ENCODE measurements at places on chromosomes 7 and 10. TPM values are rescaled to one million over a fixed set of nuclear protein-coding genes. Genes with fewer than 3 reads are reported as not detected.

Gene METTL27
- 0.40 TPM for total RNA-seq

DNA sequence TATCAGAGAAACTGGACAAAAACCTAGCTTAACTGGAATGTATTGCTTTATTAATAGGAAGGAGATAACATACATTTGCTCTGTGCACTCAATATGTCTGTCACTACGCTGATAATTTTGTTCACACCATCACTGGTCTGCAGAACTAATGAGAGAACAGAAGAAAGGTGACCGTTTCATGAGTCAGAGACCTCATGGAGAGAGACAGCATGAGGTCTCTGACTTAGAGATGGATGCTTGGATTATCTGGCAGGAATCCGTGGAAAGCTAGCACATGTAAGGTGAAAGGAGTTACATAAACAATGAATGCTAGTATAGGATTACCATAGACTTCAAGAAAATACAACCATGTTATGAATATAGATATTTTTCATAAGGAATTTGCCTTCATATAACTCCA, 947.3 kb downstream of the IPMK start:
- H3K36me3 ChIP-seq: no peaks in the 10 kb centered on the region
- H3K27ac ChIP-seq: no peak overlapping the region
- no peak for DNase-seq
- no peaks in the 10 kb centered on the region for H3K27me3 ChIP-seq

Gene HOXA1
- not detected for total RNA-seq

- no peak for DNase-seq
- H3K4me3 ChIP-seq: no peak overlapping the region
- no peak overlapping the region for H3K27ac ChIP-seq
- H3K4me1 ChIP-seq: no peaks in the 10 kb centered on the region
- no peaks in the 10 kb centered on the region for H3K36me3 ChIP-seq
Observed at GRCh38 chr10:80649183-80649582, 111.5 kb downstream of the SH2D4B start.

GRCh38 chr7:32515890-32516550, 20.7 kb downstream of the AVL9 start:
- H3K27me3 ChIP-seq: no peaks in the 10 kb centered on the region
- H3K4me3 ChIP-seq: no peak overlapping the region
- H3K36me3 ChIP-seq: no peaks in the 10 kb centered on the region
- no peaks in the 10 kb centered on the region for H3K4me1 ChIP-seq
- no peak for DNase-seq

Gene SAMD9
- 0.89 TPM for total RNA-seq

GRCh38 chr7:83162402-83163256, at the start of gene PCLO:
PCLO (minus strand) TSS chr7:83162884; CDS start chr7:83162592, 292 bp downstream.
- DNase-seq: no peak
- peaks cover 8% of the 10 kb centered on the region for H3K4me1 ChIP-seq
- H3K27me3 ChIP-seq: peaks cover 22% of the 10 kb centered on the region
- H3K4me3 ChIP-seq: peak within 1 kb of the TSS; percentile 53
- no peaks in the 10 kb centered on the region for H3K36me3 ChIP-seq

- H3K27ac ChIP-seq: no peak overlapping the region
- H3K36me3 ChIP-seq: no peaks in the 10 kb centered on the region
Observed at GRCh38 chr7:153472516-153472915, 579.7 kb upstream of the DPP6 start.

GRCh38 chr7:30915005-30915601, 3.5 kb downstream of the AQP1 start:
- H3K27me3 ChIP-seq: no peaks in the 10 kb centered on the region
- peak overlapping the region; percentile 64 for H3K27ac ChIP-seq
- no peak for DNase-seq
- H3K4me3 ChIP-seq: peak overlapping the region; percentile 23
- peaks cover 12% of the 10 kb centered on the region for H3K4me1 ChIP-seq
- no peaks in the 10 kb centered on the region for H3K36me3 ChIP-seq

- DNase-seq: no peak
- H3K4me1 ChIP-seq: no peaks in the 10 kb centered on the region
- H3K27me3 ChIP-seq: no peaks in the 10 kb centered on the region
Observed at GRCh38 chr7:157205438-157205837, 66.7 kb downstream of the UBE3C start.

GRCh38 chr7:51451751-51452476, 135.3 kb upstream of the COBL start:
- no peak for DNase-seq
- H3K27ac ChIP-seq: no peak overlapping the region
- H3K27me3 ChIP-seq: no peaks in the 10 kb centered on the region
- no peaks in the 10 kb centered on the region for H3K36me3 ChIP-seq

DNA sequence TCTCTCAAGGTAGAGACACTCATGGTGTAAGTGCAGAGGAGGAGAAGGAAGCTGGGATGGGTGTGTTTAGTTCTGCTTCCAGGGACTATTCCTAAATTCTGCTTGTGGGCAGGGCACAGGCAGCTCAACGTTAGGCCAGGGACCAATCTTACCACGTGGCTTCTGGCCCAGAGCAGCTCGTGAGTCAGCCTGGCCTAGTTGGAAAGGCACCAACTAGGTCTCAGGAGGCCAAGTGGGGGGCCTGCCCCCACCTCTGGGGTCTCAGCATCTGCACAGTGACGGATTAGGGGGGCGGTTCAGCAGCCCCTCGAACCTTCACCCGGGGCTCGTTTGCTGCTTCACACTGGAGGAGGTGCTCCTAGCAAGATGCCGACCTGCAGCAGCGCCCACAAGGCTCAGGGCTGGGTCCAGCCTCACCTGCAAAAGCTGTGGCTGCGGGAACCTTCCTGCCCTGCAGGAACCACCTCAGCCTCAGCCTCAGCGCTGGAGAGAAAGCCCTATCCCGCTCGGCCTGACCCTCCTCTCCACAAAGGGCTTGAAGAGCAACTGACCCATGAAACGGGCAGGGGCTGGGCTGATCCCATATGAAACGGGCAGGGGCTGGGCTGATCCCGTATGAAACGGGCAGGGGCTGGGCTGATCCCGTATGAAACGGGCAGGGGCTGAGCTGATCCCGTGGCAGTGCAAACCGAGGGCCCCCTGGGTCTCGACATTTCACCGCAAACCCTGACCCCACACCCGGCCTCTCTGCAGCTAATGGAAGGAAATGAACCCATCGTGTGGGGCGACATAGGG, 447.4 kb downstream of the DNAJB6 start:
- H3K4me3 ChIP-seq: no peak overlapping the region
- H3K4me1 ChIP-seq: no peaks in the 10 kb centered on the region
- no peaks in the 10 kb centered on the region for H3K27me3 ChIP-seq
- DNase-seq: no peak

Gene FXYD4
- total RNA-seq: not detected

Gene PNLIPRP3
- total RNA-seq: not detected

DNA sequence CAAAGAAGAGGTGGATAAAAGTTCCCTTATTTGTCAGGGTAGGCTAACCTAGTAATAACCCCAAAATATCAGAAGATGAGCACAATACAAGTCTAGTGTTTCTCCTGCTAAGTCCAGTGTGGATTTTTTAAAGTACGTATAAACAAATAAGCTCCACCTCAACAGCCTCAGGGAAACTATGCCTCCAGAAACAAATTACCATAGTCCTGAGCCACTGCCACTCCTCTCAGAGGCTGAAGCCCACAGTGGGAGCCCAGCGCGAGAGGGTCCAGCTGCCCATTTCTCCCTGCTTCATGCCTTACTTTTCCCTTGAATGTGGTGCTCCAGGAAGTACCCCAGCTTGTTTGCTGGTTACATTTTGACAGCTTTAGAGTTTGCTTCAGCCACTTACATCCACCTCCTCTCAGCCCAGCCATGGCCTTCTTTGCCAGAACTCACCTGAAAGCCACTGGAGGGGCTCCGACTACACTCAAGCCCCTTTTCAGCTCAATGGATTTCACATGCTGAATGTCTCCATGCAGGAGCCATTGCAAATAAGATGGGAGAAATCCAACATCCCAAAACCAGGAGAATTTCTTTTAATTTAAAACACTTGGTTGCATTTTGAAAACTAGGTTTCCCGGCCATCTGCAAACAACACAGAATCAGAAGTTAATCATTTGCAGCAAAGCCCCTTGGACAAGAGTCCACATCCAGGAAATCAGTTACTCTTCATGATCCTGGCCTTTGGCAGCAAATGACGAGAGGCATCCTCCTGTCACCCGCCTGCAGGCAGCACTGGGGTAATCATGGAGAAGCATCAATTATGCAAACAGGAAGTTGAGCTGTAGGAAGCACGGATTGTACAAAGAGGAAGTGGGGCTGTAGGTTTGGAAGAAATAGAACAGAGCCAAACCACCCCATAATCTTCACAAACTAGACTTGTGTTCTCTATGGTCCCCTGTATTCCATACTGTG, 138.1 kb downstream of the HERPUD2 start:
- no peak for DNase-seq
- no peaks in the 10 kb centered on the region for H3K36me3 ChIP-seq
- H3K4me3 ChIP-seq: no peak overlapping the region

DNA sequence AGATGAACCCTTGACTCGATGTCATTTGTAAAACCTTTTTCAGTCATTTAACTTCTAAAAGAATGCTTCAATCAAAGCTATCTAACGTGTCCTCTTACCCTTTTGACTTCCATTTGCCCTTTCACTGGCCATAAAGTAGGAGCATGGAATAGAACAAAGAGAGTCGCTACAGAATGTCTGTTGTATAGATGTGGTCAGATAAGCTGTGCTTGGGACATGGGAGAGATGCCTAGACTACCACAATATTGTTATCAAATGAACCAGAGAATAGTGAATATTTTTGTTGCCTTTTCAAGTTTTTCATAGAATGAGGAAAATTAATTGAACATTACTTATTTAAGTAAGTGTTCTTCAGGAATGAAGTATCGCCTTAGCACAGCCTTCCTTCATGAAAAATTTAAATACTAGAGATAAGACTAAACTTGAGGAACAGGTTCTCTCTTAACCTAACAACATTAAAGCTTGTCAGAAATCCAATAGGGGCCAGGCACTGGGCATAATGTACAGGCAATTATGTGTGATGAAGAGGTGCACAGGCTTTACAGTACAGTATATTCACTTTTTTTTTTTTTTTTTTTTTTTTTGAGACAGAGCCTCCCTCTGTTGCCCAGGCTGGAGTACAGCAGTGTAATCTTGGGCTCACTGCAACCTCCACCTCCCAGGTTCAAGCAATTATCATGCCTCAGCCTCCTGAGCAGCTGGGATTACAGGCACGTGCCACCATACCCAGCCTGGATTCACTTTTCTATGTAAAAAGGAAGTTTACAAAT, 7.5 kb upstream of the KMT2E start:
- H3K36me3 ChIP-seq: no peaks in the 10 kb centered on the region
- no peaks in the 10 kb centered on the region for H3K27me3 ChIP-seq
- H3K27ac ChIP-seq: peak overlapping the region; percentile 100
- DNase-seq: no peak
- H3K4me1 ChIP-seq: peaks cover 75% of the 10 kb centered on the region
- H3K4me3 ChIP-seq: no peak overlapping the region

Gene ACTA2
- total RNA-seq: 63.1 TPM

Gene GPC2
- total RNA-seq: not detected

- no peak overlapping the region for H3K4me3 ChIP-seq
- DNase-seq: no peak
- H3K27ac ChIP-seq: no peak overlapping the region
- no peaks in the 10 kb centered on the region for H3K36me3 ChIP-seq
- H3K4me1 ChIP-seq: peaks cover 21% of the 10 kb centered on the region
- peaks cover 17% of the 10 kb centered on the region for H3K27me3 ChIP-seq
Observed at GRCh38 chr10:62813453-62813852, 2.7 kb downstream of the EGR2 start.

DNA sequence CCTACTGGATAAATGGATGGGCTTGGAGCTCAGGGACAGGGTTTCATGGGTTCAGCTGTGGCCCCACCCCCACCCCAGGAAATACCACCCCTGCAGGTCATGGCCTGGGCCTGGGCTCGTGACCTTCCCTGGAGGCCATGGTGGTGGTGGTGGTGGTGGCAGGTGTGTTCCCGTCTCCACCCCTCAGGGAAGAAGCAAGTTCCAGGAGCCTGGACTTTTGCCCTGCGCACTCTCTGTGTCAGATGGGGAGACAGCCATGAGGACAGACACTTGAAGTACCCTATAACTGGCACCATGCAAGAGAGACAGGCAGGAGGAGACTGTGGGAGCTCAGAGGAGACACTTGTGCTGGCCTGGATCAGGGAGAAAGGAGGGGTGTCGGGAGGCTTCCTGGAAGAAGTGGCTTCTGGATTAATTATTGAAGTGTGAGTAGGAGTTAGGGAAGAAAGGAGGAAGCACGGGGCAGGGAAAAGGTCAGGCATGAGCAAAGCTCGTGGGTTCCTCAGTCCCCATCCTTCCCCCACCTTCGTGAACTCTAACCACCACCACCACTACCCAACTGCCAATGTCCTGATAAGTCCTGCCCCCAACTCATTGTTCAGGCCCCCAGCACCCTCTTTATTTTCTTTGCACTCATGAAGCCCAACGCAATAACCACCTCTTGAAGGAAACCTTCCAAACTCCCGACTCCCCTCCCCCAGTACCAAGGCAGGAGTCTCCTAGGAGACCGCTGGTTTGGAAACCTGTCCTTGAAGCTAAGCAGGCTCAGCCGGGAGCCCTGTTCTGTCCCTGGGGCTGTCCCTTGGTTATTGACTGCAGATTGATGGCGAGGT, 8.9 kb downstream of the SH2B2 start:
- H3K27me3 ChIP-seq: no peaks in the 10 kb centered on the region
- peak overlapping the region; percentile 87 for H3K27ac ChIP-seq
- H3K4me1 ChIP-seq: peaks cover 44% of the 10 kb centered on the region
- H3K4me3 ChIP-seq: no peak overlapping the region
- no peaks in the 10 kb centered on the region for H3K36me3 ChIP-seq
- no peak for DNase-seq

Gene PPP1R9A
- 10.0 TPM for total RNA-seq

DNA sequence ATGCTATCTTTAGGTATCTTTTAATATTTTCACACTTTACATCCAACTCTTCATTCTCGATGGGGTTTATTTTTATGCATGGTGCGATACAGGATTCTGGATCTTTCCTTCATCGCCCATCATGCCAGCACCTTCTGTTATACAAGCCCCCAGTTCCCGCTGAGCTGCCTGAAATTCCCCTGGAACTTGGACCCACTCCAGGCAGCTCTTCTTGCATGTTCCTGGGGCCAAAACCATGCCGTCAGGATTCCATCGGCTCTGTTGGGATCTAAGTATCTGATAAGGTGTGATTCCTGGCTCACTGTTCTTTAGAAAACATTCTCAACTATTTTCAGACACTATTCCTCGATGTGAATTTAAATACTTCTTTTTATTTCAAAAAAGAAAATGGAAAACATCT, 40.5 kb upstream of the PPP2R2D start:
- H3K27me3 ChIP-seq: peaks cover 11% of the 10 kb centered on the region
- H3K27ac ChIP-seq: no peak overlapping the region

All from gastrocnemius medialis (tissue), 4 donors.